ENCODE measurements at places on chromosomes 4 and X.

DNA sequence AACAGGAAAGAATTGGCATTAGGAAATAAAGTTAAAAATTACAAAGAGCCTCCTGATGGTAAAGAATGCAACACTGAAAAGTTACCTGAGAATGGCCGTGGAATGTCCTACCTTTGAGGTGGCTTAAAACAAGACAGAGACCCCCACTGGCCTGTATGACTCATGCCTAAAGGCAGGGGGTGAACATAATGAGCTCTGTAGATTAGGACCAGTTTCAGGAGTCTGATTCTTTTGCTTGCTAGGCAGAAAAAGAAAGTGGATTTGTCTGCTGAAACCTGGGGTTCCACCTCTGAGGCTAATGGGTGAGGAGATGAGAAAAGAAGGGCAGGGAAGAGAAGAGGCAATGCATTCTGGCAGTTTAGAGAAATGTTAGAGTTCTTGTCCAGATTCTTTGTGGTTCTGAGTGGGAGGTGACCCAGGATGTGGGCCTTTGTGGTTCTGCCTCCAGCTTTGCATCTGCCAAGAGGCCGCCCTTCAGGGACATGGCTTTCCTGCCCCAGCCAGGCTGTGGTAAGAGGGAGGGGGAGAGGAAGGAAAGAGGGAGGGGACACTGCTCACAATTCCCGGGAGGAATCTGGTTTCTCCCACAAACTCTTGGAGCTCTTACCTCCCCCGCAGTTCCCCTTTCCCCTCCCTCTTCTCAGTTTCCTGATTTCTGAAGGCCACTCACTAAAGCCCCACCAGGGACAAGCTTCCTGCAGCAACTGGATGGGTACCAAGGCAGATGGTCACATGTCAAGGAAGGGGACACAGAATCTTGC lies 109.6 kb downstream of the EFNB1 start:
- no peaks in the 10 kb centered on the region for H3K4me1 ChIP-seq
- no peak overlapping the region for H3K4me3 ChIP-seq
- no peaks in the 10 kb centered on the region for H3K27me3 ChIP-seq
- H3K36me3 ChIP-seq: no peaks in the 10 kb centered on the region
- H3K27ac ChIP-seq: no peak overlapping the region

DNA sequence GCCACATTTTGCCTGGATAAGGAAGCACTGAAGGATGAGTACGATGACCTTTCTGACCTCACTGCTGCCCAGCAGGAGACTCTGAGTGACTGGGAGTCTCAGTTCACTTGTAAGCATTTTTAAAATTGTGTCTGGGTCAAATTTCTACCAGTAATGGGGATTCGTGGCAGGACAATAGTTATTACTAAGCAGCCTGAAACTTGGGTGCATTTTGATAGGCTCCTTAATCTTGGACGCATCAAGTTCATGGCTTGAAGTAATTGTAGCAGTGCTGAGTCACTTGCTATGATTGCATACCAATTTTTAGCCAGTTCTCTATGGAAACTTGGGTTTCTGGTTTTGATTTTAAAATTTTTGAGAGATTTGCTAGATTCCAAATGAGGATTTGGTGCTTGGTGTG lies 4.3 kb downstream of the PGRMC1 start:
- peaks cover 16% of the 10 kb centered on the region for H3K4me1 ChIP-seq
- no peak overlapping the region for H3K27ac ChIP-seq
- no peaks in the 10 kb centered on the region for H3K27me3 ChIP-seq
- peaks cover 5% of the 10 kb centered on the region for H3K36me3 ChIP-seq

DNA sequence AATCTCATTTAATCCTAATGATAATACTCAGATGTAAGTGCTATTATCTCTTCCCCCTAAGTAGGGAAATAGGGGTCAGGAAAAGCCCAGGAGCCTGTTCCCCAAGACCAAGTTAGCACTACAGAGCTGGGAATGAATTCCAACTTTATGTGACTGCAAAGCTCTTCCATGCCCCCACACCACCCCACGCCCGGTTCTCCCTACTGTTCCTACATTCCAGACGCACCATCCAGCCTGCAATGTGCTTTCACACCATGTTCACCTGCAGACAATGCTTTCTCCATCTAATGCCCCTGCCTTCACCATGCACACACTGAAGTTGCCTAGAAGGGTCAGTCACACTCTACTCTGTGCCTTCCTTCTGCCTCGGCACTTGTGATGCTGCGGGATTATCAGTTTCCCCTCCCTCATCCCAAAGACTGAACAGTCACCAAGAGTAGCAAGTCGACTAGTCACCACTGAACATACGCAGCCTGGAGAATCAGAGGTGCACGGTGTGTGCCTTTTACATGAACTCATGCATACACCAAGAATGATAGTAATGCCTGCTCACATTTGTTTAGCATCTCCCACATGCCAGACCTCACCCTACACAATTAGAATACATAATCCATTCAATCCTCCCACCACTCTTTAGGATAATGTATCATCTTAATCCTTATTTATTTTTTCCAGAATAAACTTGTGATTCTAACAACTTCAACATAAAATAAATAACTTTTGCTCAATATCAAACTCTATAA lies 14.2 kb downstream of the SORBS2 start:
- H3K4me1 ChIP-seq: peaks cover 5% of the 10 kb centered on the region
- H3K27ac ChIP-seq: no peak overlapping the region
- no peak overlapping the region for H3K4me3 ChIP-seq
- H3K36me3 ChIP-seq: no peaks in the 10 kb centered on the region
- no peaks in the 10 kb centered on the region for H3K27me3 ChIP-seq
- DNase-seq: no peak

GRCh38 chrX:3428792-3429191 lies 82.3 kb upstream of the MXRA5 start:
- H3K27ac ChIP-seq: no peak overlapping the region
- no peaks in the 10 kb centered on the region for H3K4me1 ChIP-seq
- no peak for DNase-seq
- H3K27me3 ChIP-seq: no peaks in the 10 kb centered on the region
- H3K36me3 ChIP-seq: no peaks in the 10 kb centered on the region
- no peak overlapping the region for H3K4me3 ChIP-seq

GRCh38 chrX:56817179-56817578 lies 88.1 kb downstream of the NBDY start:
- H3K36me3 ChIP-seq: no peaks in the 10 kb centered on the region
- no peak for DNase-seq
- H3K4me3 ChIP-seq: no peak overlapping the region
- no peaks in the 10 kb centered on the region for H3K4me1 ChIP-seq

Measured in Panc1 (cell line).